Memory B cell (primary cell): ENCODE measurements at places on chromosomes 16 and 17.
A peak's percentile ranks its signal among the peaks of the same experiment; 100 is the strongest.

GRCh38 chr16:89410794-89411309 lies 79.5 kb downstream of the ANKRD11 start:
- H3K4me3 ChIP-seq: peak overlapping the region; percentile 51
- peak overlapping the region; percentile 84 for H3K27ac ChIP-seq
- peaks cover 3% of the 10 kb centered on the region for H3K36me3 ChIP-seq
- H3K4me1 ChIP-seq: peaks cover 45% of the 10 kb centered on the region
- H3K27me3 ChIP-seq: no peaks in the 10 kb centered on the region
- DNase-seq: no peak

DNA sequence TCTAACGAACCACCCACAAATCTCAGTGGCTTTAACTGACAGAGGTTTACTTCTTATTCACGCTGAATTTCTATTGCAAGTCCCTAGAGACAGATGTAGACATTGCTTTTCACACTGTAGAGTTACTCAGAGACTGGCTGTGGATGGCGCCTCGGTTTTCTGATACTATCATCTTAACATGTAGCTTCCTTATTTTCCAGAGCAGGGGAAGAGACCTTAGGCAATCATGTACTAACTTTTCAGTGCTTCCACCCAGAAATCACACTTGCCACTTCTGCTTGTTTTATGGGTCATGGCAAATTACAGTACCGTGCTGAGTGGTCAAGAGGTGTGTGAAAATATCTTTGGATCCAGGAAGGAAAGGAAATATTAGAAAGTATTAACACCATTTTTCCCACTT lies 65.4 kb downstream of the MAF start:
- no peak for DNase-seq
- no peaks in the 10 kb centered on the region for H3K4me1 ChIP-seq
- no peak overlapping the region for H3K27ac ChIP-seq
- H3K36me3 ChIP-seq: no peaks in the 10 kb centered on the region
- H3K4me3 ChIP-seq: no peak overlapping the region

GRCh38 chr16:84091460-84091859 lies 25.3 kb downstream of the MBTPS1 start:
- peaks cover 50% of the 10 kb centered on the region for H3K36me3 ChIP-seq
- H3K4me3 ChIP-seq: no peak overlapping the region
- H3K4me1 ChIP-seq: peaks cover 10% of the 10 kb centered on the region
- no peak overlapping the region for H3K27ac ChIP-seq
- DNase-seq: no peak
- H3K27me3 ChIP-seq: no peaks in the 10 kb centered on the region

DNA sequence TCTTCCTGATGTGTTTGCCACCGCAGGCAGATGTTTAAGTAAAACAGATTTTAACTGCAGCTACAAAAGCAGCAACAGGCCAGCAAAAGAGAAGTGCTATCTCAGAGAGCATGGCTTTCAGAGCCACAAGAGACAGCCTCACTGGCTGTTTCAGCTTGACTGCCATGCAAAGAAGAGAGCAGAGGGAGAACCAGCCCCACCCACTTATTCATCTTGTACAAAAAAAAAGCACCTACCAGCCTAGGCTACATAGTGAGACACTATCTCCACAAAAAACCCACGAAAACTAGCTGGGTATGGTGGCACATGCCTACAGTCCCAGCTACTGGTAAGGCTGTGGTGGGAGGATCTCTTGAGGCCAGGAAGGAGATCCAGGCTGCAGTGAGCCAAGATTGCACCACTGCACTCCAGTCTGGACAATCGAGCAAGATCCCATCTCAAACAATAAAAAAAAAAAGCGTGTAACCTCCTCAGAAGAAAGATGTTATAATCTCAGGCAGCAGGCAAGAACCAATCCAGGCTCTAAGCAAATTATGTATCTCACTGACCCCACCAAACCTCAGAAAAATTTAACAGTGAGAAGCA lies 30.0 kb downstream of the STH start:
- peak; percentile 25 for DNase-seq
- H3K27ac ChIP-seq: peak overlapping the region; percentile 89
- H3K27me3 ChIP-seq: no peaks in the 10 kb centered on the region
- no peak overlapping the region for H3K4me3 ChIP-seq
- peaks cover 50% of the 10 kb centered on the region for H3K4me1 ChIP-seq

GRCh38 chr16:70395345-70395901 lies 43.5 kb downstream of the ST3GAL2 start:
- H3K27ac ChIP-seq: no peak overlapping the region
- no peaks in the 10 kb centered on the region for H3K27me3 ChIP-seq
- peaks cover 6% of the 10 kb centered on the region for H3K36me3 ChIP-seq

GRCh38 chr17:81733507-81734404 lies 21.7 kb downstream of the SLC25A10 start:
- peaks cover 15% of the 10 kb centered on the region for H3K27me3 ChIP-seq
- no peaks in the 10 kb centered on the region for H3K36me3 ChIP-seq
- H3K27ac ChIP-seq: no peak overlapping the region
- peak; percentile 59 for DNase-seq

DNA sequence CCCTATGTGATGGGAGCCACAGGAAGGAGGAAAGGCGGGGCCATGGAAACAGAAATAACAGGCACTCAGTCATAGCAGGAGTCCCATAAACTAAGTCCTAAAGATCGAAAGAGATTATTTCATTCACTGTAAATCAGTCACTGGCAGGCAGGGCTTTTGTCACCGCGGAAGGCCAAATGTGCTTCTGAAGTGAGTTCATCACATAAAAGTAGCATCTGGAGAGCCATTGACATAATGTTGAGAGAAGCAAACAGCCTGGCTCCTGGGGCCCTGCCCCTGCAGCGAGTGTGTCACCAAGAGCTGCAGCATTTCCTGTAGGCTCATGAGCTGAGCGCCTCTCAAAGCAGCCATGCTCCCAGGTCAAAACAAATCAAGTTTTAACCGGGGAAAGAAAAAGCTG lies 476.2 kb downstream of the HAPSTR1 start:
- no peaks in the 10 kb centered on the region for H3K36me3 ChIP-seq
- no peak overlapping the region for H3K4me3 ChIP-seq
- H3K27me3 ChIP-seq: peaks cover 4% of the 10 kb centered on the region
- H3K4me1 ChIP-seq: no peaks in the 10 kb centered on the region
- no peak overlapping the region for H3K27ac ChIP-seq
- no peak for DNase-seq

DNA sequence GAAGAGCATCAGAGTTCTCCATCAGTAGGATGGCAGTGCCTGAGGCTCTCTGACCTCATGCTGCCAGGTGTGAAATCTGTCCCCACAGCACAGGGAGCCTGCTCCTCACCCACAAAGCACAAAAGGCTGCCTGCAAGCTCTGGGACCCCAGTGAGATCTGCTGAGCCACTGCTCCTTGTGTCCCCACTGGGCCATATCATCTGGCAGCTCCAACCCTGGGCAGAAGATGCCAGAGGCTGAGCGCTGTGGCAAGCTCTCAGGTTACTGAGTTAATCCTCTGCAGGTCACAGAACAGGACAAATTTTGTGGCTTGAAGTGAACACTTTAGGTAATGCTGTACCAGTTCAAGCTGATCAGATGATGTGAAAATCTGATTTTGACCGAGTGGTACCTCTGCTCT lies 26.7 kb upstream of the ERN1 start:
- no peaks in the 10 kb centered on the region for H3K27me3 ChIP-seq
- H3K4me1 ChIP-seq: no peaks in the 10 kb centered on the region
- no peak overlapping the region for H3K4me3 ChIP-seq
- no peak overlapping the region for H3K27ac ChIP-seq

DNA sequence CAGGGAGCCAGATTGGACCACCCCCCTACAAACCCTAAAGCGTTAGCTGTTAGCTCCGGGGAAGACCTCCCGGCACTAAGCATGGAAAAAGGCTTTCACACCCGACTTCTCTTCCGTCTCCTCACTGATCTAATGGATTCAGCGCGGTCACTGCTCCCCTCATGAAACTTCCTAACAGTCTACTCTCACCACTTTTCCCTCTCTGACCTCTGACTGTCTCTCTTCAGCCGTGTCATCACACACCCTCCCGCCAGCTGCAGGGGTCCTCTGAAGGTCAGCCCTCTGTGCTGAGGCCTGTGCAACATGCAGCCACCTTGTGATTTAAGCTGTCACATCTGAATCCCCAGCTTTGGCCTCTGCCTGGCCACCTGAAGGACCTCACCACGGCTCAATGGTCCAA lies 15.7 kb downstream of the LYRM1 start:
- no peak overlapping the region for H3K27ac ChIP-seq
- peaks cover 20% of the 10 kb centered on the region for H3K36me3 ChIP-seq
- no peaks in the 10 kb centered on the region for H3K27me3 ChIP-seq
- H3K4me1 ChIP-seq: peaks cover 8% of the 10 kb centered on the region
- no peak for DNase-seq

- no peak for DNase-seq
- H3K4me1 ChIP-seq: peaks cover 75% of the 10 kb centered on the region
- no peaks in the 10 kb centered on the region for H3K27me3 ChIP-seq
- H3K27ac ChIP-seq: peak overlapping the region; percentile 97
- H3K36me3 ChIP-seq: peaks cover 16% of the 10 kb centered on the region
Observed at GRCh38 chr16:81833751-81834150, 54.7 kb downstream of the PLCG2 start.

DNA sequence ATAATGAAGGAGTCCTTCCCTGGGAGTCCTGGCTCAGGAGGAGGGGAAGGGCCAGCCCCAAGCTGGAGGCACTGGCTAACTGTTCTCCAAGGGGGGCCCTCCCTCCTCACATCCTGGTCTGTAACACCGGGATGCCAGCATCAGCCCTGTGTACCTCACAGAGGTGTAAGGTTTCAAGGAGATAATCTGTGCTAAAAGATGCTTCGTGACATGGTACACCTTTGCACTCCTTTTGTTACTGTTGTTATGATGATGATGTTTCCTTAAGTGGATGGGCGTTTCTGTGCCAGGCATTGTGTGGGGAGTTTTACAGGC lies 236.7 kb upstream of the TNRC6C start:
- peaks cover 7% of the 10 kb centered on the region for H3K4me1 ChIP-seq
- no peak overlapping the region for H3K4me3 ChIP-seq
- DNase-seq: no peak
- peaks cover 20% of the 10 kb centered on the region for H3K27me3 ChIP-seq
- H3K36me3 ChIP-seq: peaks cover 2% of the 10 kb centered on the region

- H3K4me3 ChIP-seq: no peak overlapping the region
- H3K36me3 ChIP-seq: peaks cover 10% of the 10 kb centered on the region
- no peak for DNase-seq
- no peak overlapping the region for H3K27ac ChIP-seq
- peaks cover 13% of the 10 kb centered on the region for H3K4me1 ChIP-seq
- no peaks in the 10 kb centered on the region for H3K27me3 ChIP-seq
Observed at GRCh38 chr16:4375717-4376116, 4.1 kb downstream of the VASN start.

DNA sequence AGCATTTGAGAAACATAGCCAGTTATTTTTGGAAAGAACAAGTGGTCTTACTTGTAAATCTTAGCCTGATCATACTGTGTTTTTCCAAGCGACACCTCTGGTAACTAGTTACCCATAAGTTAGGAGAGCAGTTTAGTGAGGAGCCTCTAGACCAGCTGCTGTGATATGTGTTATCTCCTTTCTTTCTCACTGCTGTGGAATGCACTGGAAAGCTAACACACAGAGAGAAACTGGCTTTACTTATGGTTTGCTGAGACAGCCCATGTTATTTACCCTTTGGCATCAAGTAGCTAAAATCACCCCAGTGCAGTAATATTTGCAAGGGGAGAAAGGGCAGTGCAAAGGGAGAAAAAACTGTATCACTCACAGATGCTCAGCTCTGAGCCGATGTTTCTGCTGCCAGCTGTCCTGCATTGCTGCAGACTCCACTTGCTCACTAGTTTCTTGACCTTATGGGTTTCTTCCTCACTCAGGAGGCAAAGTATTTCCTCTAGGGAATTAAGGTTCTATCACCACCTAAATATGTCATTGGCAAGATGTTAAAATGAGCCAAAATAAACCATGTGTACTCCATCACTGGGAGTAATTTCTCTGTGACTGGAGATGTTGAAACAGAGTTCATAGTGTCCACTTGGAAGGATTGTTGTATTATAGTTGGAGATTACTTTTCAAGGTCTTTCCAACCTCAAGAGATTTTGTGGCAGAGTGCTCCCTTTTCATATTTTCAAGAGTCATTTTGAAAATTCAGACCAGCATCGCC lies 2.3 kb downstream of the RBFOX1 start:
- no peak overlapping the region for H3K4me3 ChIP-seq
- no peaks in the 10 kb centered on the region for H3K36me3 ChIP-seq
- H3K27ac ChIP-seq: no peak overlapping the region
- DNase-seq: no peak
- no peaks in the 10 kb centered on the region for H3K27me3 ChIP-seq

GRCh38 chr16:11784038-11784369 lies 13.1 kb downstream of the ZC3H7A start:
- peak overlapping the region; percentile 100 for H3K27ac ChIP-seq
- DNase-seq: no peak
- H3K4me1 ChIP-seq: peaks cover 35% of the 10 kb centered on the region
- H3K27me3 ChIP-seq: no peaks in the 10 kb centered on the region
- peaks cover 4% of the 10 kb centered on the region for H3K36me3 ChIP-seq

- peak overlapping the region; percentile 79 for H3K27ac ChIP-seq
- H3K27me3 ChIP-seq: no peaks in the 10 kb centered on the region
- H3K36me3 ChIP-seq: no peaks in the 10 kb centered on the region
- H3K4me3 ChIP-seq: peak overlapping the region; percentile 22
- no peak for DNase-seq
Observed at GRCh38 chr16:81717662-81718189, 61.4 kb upstream of the PLCG2 start.

- peaks cover 45% of the 10 kb centered on the region for H3K4me1 ChIP-seq
- H3K4me3 ChIP-seq: peak overlapping the region; percentile 85
- H3K27me3 ChIP-seq: no peaks in the 10 kb centered on the region
- H3K36me3 ChIP-seq: no peaks in the 10 kb centered on the region
Observed at GRCh38 chr17:78353834-78354233, 6.0 kb downstream of the SOCS3 start.

- peaks cover 17% of the 10 kb centered on the region for H3K4me1 ChIP-seq
- H3K27ac ChIP-seq: peak within 1 kb of the TSS; percentile 79
- H3K36me3 ChIP-seq: no peaks in the 10 kb centered on the region
- peak; percentile 85 for DNase-seq
- H3K4me3 ChIP-seq: peak within 1 kb of the TSS; percentile 93
Observed at GRCh38 chr17:30831663-30832437, at the start of gene ATAD5. Gene ATAD5, plus strand, starts transcription at chr17:30831966. Its CDS starts 382 bp downstream, at chr17:30832348.

DNA sequence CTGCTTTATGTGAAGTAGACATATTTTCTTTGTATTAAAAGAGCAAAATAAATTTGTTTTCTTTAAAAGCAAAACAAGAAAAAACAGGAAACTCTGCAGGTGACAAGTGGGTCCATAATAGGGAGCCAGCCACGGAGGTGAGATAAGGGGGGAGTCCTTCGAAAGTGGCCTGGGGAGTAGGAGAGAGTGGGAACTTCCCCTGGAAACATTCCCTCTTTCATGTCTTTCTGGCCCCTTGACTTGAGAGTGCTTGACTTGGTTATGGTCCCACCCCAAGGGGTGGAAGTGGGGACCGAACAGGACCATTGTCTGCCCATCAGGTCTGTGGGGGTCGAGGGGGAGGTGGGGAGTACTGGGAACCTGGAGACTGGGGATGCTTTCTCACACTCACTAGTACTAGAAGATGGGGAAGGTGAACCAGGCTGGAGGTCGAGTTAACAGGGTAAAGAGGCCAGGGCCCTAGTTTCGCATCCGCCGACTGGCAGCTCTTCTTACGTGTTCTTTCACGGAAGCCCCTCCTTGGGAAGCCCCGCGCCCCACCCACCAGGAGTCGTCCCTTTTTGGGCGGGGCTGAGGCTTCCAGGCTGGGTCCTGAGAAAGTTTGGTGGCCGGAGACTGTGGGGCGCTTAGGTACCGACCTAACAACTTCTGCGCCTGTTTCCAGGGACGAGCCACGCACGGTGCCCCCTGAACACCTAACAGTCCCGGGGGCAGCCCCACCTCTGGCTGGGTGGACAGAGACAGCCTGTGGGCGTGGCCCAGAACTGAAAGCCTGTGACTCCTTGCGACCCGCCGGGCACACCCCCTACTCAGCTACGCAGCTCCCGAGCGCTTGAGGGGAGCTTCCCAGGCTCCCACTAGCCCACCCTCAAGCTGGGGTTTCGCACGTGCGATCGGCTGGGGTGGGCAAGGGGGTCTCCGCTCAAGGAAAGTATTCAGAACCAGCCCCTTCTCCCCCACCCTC lies 790 bp downstream of the TRADD start:
- H3K27ac ChIP-seq: peak overlapping the region; percentile 88
- peak; percentile 70 for DNase-seq
- peak overlapping the region; percentile 88 for H3K4me3 ChIP-seq
- H3K4me1 ChIP-seq: peaks cover 35% of the 10 kb centered on the region
